Activated naive CD4-positive, alpha-beta T cell treated with anti-CD3 and anti-CD28 coated beads, Interleukin-2, amount 50 U/mL, for 72 hours (primary cell): ENCODE measurements at places on chromosomes 1 and 21.

DNA sequence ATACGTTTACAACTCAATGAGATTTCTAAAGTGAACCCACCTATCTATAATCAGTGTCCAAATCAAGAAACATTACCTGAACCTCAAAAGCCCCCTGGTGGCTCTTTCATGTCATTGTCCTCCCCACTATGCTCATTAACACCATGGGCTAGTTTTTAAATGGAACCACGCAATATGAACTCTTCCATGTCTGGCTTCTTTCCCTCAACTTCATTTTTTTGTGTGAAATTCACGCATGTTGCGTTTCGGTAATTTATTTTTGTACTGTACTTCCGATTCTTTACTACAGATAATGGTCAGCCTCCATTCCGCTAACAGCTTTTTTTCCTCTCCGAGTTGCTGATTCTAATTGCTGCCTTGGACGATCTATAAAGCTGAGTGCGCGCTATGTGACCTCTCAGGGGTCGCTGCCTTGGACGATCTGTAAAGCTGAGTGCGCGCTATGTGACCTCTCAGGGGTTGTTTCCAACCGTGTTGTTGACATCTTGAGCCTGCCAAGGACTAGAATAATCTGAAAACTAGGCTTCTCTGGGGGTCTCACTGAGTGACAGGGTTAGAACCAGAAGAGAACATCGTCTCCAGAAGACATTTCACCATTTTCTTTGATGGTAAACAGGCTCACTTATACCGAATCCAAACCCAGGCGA is 1.1 kb upstream of the CACYBP start:
- no peak for DNase-seq

- DNase-seq, result peak; percentile 16
Observed at GRCh38 chr21:44078411-44078981, 28.7 kb upstream of the PWP2 start.

- no peak for DNase-seq
Observed at GRCh38 chr1:89261926-89262515, 10.6 kb downstream of the GBP5 start.

- no peak for DNase-seq
Observed at GRCh38 chr1:85313888-85314696, 37.7 kb upstream of the BCL10 start.
